Stimulated activated CD8-positive, alpha-beta memory T cell treated with anti-CD3 and anti-CD28 coated beads, Interleukin-15, amount 100 ng/mL, for 24 hours (primary cell): ENCODE measurements at places on chromosomes 6 and 20.

- DNase-seq = no peak
These were observed 6.5 kb upstream of the RALGAPB start for GRCh38 chr20:38466171-38466570.

DNA sequence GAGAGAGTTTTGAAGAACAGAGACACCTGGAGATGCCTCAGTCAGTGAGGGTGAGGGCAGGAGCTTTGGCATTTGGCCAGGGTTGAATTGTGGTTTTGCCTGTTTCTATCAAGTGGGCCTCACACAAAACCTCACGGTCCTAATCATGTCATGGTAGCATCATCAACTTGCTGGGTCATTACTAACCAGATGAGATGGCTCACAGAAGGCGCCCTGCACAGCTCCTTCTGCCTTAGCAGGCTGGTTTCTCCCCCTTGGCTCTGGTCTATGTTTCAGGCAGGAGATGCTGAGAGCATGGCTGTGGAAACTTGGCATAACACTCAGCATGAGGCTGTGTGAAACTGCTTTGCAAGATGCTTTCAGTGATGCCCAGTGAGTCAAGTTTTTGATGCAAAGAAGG is 99.3 kb downstream of the LRRC1 start:
- DNase-seq = peak; percentile 0

DNA sequence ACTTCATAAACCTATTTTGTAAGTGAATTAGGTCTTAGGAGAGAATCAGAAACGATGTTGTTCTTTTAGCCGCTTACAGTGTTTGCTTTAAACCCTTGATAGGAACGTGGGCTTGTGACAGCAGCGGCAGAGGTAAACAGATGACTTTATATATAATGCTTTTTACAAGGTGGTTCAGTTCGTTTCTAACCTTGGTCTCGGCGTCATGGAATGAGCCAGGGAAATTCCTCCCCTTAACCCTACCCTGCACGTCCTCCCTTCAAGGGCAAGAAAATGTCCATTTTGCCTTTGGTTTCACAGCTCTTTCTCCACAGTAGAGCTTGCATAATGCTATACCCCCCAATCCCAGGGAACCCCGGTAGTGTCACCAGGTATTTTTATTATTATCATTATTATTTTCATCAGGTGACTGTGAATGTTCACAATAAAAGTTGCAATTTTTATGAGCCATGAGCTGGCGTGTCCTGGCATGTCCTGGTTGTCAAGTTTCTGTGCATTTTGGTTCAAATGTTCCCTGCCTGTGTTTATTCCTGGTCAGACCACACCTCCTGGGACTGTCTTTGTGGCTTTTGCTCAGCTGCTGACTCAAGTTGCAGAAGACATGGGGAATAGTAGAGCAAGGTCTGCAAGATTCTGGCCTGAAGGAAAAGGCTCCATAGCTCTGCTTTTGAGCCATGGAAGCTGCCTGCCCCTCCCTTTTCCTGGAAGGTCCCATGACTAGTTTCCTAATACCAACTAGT is 112.8 kb upstream of the BMP2 start:
- DNase-seq = no peak

- no peak for DNase-seq
These were observed 83.5 kb downstream of the LYRM2 start for GRCh38 chr6:89555031-89555430.

GRCh38 chr6:89888871-89889270 is 5.4 kb upstream of the GJA10 start:
- no peak for DNase-seq

- DNase-seq = no peak
These were observed 19.7 kb downstream of the RAB44 start for GRCh38 chr6:36717231-36717825.
